ENCODE measurements at places on chromosomes 12 and 14.

DNA sequence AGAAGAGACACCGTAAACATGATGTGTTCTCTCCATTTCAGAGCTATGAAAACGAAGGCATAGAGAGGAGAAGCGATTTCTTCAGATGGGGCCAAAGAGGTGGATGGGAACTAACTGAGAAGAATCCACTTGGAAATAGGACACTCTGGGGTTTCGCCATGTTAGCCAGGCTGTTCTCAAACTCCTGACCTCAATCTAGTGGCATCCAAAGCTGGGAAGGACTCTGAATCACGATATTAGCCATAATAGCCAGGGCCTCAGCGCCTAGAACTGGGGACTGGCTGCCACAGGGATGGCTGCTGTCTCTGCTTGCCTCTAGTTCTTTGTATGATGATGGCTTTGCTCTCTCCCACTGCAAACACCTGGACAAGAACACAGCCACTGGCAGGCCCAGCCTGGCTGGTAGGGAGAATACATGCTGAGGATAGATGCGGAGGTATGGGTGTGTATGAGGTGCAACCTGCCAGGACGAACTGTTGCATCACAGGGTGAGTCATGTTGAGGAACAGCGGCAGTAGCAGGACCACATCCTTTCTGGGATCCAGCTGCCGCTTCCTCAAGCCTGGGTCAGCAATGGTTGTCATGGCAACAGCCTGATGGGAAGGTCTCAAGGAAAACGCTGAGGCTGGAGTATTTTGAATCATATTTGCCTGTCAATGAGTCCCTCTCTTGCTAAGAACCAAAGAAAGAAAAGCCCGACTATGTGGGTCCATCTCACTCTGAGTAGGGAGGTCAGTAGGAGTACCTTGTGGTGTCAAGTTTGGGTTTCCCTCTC is 31.1 kb downstream of the CCDC177 start:
- DNase-seq, result no peak

DNA sequence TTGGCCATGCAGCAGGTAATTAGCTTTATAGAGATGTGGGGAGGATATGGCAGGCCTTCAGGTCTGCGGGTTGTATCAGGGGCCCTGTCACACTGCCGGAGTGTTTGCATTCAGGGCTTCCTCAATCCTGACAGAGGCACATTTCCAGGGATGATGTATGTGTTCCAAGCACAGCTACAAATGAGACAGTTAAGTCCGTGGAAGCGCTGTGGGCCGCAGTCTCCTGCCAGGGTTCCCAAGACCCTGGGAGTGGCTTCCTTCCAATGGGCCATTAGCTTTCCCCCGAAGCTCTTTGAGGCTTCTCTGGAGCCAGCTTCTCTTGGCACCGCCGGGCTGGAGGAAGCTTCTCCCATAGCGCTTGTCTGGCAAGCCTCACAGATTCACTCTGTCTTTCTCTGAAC is 1524.7 kb upstream of the TMEM132C start:
- DNase-seq, result no peak

- DNase-seq, result no peak
Observed at GRCh38 chr14:80425686-80426085, 214.4 kb upstream of the DIO2 start.

DNA sequence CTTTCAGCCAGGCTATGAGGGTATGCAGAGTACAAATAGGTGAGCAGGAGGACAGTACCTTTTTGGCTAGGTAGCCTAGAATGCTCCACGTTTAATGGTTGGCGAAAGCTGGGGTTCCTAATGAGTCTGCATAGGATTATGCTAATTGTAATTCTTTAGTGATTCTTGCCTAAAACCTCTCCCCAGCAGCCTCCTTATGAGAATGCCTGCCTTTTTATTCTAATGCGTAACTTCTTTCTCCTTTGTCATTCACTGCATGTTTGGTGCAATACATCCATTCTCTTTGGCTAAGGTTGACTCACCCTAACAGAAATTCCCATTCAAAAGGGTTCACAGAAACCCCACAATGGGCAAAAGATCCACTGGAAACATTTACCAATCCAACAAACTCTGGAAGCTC is 752.2 kb downstream of the FSCB start:
- DNase-seq, result no peak

- DNase-seq, result no peak
Observed at GRCh38 chr14:38420048-38420447, 164.2 kb upstream of the CLEC14A start.

GRCh38 chr14:25122211-25122610 is 72.3 kb upstream of the STXBP6 start:
- no peak for DNase-seq

DNA sequence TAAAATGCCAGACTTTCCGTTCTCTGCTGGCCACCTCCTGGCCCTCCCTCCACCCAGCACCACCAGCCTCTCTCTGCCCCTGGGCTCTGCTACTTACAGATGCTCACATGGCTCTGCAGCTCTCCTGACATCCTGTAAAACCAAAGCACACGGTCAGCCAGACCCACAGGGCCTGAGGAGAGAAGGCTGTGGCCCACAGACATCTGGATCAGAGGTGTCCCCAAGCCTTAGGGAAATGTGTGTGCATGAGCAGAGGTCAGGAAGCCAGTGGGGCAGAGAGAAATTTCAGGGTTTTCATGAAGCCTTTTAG is 11.5 kb downstream of the KRT77 start:
- no peak for DNase-seq

DNA sequence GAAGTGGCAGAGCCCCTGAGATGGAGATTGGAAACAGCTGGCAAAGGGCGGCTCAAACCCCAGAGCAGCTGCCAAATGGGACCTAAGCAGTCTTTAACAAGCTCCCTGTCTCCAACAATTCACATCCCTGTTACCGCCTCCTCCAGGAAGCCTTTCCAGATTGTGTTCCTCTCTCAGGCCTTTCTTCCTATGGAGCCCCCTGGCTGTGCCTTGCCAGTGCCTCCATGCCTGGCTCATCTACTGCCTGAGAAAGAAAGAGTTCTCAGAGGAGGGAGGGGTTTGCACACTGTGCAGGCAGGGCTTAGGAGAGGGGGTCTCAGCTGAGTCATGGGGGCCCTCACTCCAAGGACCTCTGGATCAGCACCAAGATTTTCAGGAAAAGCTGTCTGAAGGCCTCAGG is 8.8 kb upstream of the KRT74 start:
- DNase-seq, result no peak

DNA sequence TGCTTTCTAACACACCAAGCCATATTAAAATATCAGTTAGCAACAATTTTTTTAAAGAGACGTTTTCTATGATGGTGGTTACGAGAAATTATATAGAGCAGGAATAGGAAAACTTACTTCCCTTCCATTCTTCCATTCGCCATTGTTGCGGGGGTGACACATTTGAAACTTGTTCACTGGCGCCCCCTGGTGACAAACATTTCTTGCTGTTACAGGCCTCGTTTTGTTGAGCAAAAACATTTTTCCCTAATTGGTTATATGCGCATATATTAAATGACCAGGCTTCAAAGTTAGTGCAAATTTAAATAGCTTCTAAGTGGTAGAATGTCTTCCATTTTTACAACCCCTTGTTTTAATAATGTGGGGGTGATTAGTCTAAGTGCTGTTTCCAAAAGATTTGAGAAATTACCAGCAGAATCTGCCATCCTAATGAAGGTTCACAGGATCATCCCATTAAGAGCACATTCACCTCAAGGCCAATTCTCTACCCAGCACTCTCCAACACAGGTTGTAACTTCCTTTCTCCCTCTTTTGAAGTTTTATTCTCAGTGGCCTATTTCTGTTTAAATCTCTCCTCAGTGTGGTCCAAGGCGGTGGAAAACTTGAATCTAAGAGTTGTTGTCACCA is 1124.7 kb downstream of the FLRT2 start:
- no peak for DNase-seq

- DNase-seq, result no peak
Observed at GRCh38 chr14:83988275-83988674, 1541.7 kb upstream of the FLRT2 start.

DNA sequence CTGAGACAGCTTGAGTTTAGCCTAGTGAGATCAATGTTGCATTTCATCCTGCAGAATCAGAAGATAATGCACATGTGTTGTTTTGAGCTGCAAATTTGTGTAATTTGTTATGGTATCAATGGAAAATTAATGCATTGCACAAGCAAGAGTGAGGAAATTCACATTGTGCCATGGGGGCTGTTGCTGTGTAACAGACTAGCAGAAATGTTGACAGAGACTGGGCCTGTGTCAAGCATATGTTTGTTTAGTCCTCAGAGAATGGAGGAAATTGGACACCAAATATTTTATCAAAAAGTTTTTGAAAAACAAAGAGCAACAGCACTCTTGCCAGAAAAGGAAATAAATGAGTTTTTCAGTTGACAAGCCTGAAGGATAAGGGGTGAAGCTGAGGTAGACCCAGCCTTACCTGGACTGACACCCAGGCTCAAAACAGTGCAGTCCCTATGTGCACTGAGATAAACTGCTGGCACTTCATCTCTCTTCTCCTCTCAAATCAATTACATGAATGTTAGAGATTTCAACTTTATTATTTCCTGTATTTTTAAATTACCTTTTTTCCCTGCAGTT is 1150.0 kb downstream of the FSCB start:
- DNase-seq, result no peak

DNA sequence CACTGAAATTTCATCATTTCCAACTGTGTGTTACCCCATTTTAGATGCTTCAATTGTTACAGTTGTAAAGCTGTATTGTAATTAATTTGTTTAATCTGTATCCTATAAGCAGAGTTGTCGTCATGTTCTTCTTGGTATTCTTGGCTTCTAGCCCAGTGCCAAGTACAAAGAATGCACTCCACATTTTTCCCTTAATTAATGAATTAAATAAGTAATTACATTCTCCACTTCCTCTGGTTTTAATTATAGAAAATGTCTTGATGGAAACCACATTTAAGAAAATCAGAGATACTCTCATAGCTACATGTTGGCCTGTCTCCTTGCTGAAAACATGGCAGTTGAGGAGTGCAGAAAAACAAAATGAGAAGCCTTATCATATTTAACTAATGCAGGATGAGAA is 746 bp downstream of the DNAI7 start:
- DNase-seq, result no peak

DNA sequence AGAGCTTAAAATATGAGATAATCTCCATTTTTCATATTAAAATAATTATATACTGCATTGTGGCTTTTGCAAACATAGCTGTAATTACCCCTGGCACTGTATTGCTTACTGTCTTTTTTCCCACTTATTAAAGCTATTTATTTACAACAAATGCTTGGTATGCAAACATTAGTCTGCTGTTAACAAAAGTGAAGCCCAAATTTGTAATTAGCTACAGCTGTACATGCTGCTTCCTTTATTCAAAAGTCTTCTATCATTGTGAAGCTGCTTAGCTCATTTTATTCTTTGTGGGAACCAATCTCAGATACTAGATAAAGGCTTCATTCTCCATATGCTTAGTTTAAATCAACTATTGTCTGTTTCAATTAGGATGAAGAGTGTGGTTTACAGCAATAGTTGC is 425.8 kb upstream of the FOXG1 start:
- DNase-seq, result no peak

DNA sequence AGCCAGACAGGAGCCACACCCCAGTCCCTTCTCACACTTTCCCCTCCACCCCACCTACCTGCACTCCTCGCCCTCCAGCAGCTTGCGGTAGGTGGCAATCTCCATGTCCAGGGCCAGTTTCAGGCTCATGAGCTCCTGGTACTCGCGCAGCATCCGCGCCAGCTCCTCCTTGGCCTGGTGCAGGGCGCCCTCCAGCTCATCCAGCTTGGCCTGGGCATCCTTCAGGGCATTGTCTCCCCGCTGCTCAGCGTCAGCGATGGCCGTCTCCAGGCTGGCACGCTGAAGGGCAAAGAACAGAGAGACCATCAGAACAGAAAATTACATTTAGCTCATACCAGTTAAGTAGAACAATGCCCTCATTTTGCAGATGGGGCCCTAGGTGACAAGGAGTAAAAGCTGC is 5.5 kb downstream of the KRT74 start:
- no peak for DNase-seq

- no peak for DNase-seq
Observed at GRCh38 chr12:21516281-21516680, 9.8 kb upstream of the SPX start.

DNA sequence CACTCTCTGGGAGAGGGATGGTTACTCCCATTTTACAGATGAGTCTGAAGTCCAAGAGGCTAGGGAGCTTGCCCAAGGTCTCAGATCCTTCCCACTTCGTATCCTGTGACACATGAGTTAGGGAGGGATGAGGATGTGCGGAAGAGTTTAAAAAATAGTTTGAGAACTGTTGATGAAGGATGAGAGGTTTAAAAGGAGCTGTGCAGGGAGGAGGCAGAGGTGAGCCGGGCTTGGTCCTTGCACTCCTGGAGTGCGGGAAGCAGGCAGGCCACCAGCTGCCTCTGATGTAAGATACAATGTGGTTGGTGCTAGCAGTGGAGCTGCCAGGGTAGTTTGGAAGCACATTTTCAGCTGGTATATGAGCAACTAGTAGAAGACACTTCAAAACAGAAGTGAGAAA is 46.5 kb downstream of the TSPAN9 start:
- no peak for DNase-seq

DNA sequence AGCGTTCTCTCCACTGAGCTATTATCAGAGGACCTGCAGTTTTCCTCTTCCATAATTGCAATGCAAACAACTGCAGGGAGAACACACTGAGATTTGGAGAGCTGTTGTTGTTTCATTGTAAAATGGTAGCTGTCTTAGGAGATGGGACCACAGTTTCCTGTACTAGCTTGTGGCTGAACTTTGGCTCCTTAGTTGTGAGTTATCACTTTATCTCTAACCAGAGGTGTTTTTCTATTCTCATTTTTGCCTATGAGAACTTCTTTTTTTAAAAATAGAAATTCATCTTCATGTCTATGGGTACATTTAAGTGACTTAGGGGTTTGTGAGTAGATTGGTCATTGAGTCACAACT is 216.5 kb downstream of the SLC38A4 start:
- DNase-seq, result no peak

- DNase-seq, result no peak
Observed at GRCh38 chr12:72289633-72290032, 17.5 kb downstream of the TRHDE start.

DNA sequence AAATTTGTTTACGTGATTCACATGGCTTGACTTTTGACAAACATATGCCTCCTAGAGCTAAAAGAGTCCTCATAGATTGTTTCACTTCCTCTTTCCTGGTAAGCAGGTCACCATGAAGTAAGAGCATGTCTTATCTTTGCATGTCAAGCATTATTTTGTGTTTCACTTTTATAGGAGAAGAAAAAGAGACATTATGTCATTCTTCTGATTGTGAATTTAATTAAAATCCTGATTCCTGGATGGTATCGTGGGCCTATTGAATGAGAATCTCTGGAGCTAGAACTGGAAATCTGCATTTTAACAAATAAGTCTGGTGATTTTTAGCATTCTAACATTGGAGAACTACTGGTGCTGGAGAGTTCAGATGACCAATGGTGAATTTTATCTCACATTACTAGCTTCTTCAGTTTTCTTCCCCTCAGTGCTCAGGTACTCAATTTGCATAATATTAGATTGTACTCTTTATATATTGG is 218.6 kb upstream of the ATP2B1 start:
- DNase-seq, result no peak

DNA sequence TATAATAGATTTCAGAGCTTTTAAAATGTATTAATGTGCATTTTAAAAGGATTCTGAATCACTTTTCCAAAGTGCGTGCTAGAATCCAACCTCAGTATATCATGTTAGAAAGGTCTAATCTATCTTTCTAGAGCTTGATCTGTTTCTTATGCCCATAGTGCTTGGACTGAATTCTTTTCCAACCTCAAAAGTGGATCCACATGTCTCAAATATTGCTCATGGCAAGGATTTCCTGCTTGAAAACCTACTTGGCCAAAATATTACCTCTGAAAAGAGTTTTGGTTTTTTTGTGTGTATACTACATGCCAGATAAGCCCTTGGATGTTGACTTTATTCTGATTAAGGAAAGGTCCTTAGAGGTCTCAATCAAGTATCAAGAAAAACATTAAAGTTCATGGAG is 16.9 kb upstream of the SLC6A15 start:
- DNase-seq, result no peak

GRCh38 chr12:113315358-113315757 is 19.6 kb downstream of the SLC8B1 start:
- DNase-seq, result no peak

All from urinary bladder (tissue), 4 donors.